ENCODE measurements at places on chromosomes 4 and X. TPM values are rescaled to one million over a fixed set of nuclear protein-coding genes. Genes with fewer than 3 reads are reported as not detected.

DNA sequence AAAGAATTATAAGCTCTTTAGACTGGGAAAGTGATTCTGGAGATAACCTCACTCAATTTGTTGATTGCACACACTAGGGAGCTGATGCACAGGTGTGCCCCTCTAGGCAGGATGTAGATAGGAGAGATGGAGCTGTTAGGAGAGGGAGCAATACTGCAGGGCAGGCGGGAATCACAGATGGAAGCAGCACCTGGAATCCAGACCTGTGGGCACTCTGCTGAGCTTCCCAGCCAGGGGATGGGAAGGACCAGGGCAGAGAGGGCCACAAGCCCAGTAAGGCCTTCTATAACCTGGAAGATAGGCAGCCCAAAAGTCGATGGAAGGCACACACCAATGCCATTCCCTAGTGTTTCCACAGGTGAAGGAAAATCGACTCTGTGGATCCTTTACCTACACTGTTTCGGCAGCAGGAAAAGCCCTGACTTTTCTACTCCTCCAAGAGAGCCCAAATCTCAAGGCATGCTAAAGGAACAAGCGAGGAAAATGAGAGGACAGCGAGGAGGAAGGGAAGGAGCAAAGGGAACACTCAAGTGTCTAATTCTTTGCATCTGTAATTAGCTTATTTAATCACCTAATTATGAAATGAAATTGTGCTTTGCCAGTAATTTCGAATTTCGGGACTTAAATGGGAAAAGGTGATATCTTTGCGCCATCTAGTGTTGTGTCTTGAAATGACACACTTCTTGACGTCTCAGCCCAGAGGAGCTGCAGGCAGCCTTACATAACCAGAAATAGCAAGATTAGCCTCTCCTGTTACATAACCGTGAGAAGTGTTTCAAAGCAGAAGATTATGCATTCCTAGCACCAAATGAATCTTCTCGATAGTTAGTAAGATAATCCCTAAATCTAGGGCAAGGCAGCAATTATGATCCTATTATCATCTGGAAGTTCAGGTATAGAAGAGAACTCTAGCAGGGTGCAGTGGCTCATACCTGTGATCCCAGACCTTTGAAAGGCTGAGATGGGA lies 31.0 kb upstream of the TLR3 start:
- no peak overlapping the region for H3K4me3 ChIP-seq
- no peaks in the 10 kb centered on the region for H3K4me1 ChIP-seq
- no peak overlapping the region for H3K27ac ChIP-seq
- no peaks in the 10 kb centered on the region for H3K36me3 ChIP-seq

DNA sequence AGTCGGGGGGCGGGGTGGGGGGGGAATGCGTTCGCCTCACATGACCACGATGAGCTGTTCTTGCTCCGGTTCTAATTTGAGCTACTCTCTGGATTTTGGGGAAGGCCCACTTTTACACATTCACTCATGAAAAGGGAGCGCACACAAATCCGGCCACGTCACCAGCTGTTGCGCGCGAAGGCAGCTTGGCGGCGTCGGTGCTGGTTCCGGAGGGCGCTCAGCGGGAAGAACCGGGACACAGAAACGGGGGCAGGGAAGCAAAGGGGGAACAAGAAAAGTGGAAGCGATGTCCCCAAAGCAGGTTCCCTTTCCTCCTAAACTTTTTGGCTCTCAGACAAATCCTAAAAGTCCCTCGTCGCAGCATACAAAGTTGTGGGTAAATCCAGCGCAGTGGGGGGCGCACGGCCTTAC lies 605 bp downstream of the ANXA5 start:
- H3K36me3 ChIP-seq, result peaks cover 7% of the 10 kb centered on the region
- H3K27ac ChIP-seq, result peak overlapping the region; percentile 99
- DNase-seq, result peak; percentile 90
- peak overlapping the region; percentile 92 for H3K4me3 ChIP-seq
- peaks cover 35% of the 10 kb centered on the region for H3K4me1 ChIP-seq

- no peaks in the 10 kb centered on the region for H3K4me1 ChIP-seq
- no peak overlapping the region for H3K27ac ChIP-seq
- no peaks in the 10 kb centered on the region for H3K36me3 ChIP-seq
- no peaks in the 10 kb centered on the region for H3K27me3 ChIP-seq
- H3K4me3 ChIP-seq, result no peak overlapping the region
Observed at GRCh38 chr4:28686618-28687017, 1826.0 kb downstream of the STIM2 start.

DNA sequence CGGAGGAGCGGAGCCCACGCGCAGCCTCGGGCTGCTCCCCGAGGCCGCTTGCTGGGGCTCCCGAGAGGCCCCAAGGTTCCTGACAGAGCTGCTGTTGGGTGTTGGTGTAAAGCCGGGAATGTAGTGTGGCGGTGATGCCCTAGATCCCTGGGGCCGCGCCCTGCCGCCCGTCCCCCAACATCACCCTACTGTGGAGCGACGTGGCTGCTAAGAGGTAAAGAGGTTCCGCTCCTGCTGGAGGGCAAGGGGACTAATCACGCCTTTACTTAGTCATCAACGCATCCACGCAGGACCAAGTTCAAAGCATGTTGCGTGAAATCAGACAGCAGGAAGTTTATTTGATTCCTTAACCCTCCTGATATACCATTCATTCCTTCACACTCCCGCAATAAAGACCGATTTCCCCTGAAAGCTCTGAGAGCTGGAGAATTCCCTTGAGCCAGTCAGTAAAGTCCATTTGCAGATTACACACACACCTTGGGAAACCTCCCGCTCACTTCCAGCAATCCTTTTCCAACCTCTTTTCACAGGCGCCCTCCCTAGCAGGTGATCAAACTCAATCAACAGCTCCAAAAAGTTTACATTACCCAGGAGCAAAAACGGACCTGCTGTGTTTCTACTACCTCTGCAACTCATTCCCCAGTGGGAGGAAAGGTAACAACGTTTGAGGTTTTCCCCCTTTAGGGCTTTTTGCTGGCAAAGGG lies 579 bp upstream of the GABRA2 start:
- DNase-seq, result no peak
- H3K36me3 ChIP-seq, result no peaks in the 10 kb centered on the region
- peaks cover 5% of the 10 kb centered on the region for H3K27me3 ChIP-seq

- H3K27me3 ChIP-seq, result no peaks in the 10 kb centered on the region
- peak overlapping the region; percentile 83 for H3K27ac ChIP-seq
- no peaks in the 10 kb centered on the region for H3K36me3 ChIP-seq
Observed at GRCh38 chr4:2795300-2795892, 2.5 kb downstream of the SH3BP2 start.

- H3K27me3 ChIP-seq, result no peaks in the 10 kb centered on the region
- H3K36me3 ChIP-seq, result no peaks in the 10 kb centered on the region
- H3K4me3 ChIP-seq, result no peak overlapping the region
- no peaks in the 10 kb centered on the region for H3K4me1 ChIP-seq
- H3K27ac ChIP-seq, result no peak overlapping the region
- DNase-seq, result no peak
Observed at GRCh38 chr4:70305601-70306000, 29.2 kb upstream of the CABS1 start.

GRCh38 chr4:33543941-33544450 lies 2700.3 kb downstream of the ARAP2 start:
- H3K4me1 ChIP-seq, result no peaks in the 10 kb centered on the region
- DNase-seq, result no peak
- H3K36me3 ChIP-seq, result no peaks in the 10 kb centered on the region
- no peak overlapping the region for H3K4me3 ChIP-seq
- no peaks in the 10 kb centered on the region for H3K27me3 ChIP-seq
- no peak overlapping the region for H3K27ac ChIP-seq

- no peak overlapping the region for H3K27ac ChIP-seq
- no peak for DNase-seq
- H3K4me3 ChIP-seq, result no peak overlapping the region
- no peaks in the 10 kb centered on the region for H3K36me3 ChIP-seq
- H3K27me3 ChIP-seq, result no peaks in the 10 kb centered on the region
- no peaks in the 10 kb centered on the region for H3K4me1 ChIP-seq
Observed at GRCh38 chr4:84596826-84597225, 13.9 kb downstream of the CDS1 start.

DNA sequence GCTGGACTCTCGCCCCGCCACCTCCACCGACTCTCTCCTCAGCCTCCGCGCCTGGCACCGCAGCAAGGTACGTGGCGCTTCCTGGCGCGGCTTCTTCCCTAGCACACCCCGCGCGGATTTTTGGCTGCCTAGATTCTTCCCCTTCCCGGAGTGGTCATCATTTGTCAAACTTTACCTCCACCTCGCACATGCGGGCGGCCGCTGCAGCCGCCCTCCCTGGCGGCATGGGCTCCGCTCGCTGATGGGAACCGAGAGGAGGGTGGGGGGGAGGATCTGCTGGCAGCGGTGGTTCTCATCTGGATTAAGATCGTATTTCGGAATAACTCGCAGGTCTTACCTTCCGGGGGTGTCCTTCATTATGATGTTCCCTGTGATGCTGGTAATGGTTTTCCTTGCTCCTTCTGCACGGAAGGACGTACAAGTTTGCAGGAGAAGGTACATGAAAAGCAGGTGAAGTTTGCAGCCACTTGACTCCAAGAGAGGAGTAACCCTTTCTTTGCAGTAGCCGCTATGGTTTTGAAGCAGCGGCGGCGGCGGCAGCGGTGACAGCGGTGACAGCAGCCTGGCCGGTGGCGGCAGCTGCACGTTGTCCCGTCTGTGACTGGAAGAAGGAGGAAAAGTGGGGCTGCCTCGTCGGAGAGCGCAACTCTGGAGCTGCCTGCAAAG lies 2183.9 kb upstream of the TENM3 start:
- H3K4me3 ChIP-seq, result peak overlapping the region; percentile 57
- DNase-seq, result peak; percentile 36
- H3K4me1 ChIP-seq, result peaks cover 16% of the 10 kb centered on the region
- H3K27me3 ChIP-seq, result peaks cover 30% of the 10 kb centered on the region
- no peaks in the 10 kb centered on the region for H3K36me3 ChIP-seq
- H3K27ac ChIP-seq, result no peak overlapping the region

GRCh38 chr4:25377572-25378436 lies 741 bp downstream of the ANAPC4 start:
- H3K27me3 ChIP-seq, result no peaks in the 10 kb centered on the region
- H3K4me3 ChIP-seq, result peak overlapping the region; percentile 90
- H3K4me1 ChIP-seq, result peaks cover 4% of the 10 kb centered on the region
- peak; percentile 19 for DNase-seq
- peak overlapping the region; percentile 83 for H3K27ac ChIP-seq

DNA sequence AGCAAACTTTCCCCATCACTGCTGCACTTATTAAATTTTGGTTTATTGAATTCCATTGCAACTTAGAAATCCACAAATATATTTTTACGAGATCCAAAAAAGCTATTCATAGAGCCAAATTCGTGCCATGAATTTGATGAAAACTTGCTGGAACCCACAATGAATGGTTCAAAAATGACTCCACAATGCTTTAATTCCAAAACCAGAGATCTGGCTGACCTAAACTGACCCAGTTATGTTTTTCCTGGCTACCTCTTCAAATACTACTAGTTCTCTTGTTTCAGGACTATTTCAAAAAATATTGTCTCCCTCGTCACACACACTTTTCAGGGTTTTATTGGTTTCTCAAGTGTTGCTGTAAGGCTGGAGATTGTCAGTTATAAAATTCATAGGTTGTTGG lies 474.8 kb downstream of the PDGFC start:
- H3K27me3 ChIP-seq, result no peaks in the 10 kb centered on the region
- H3K36me3 ChIP-seq, result no peaks in the 10 kb centered on the region
- no peaks in the 10 kb centered on the region for H3K4me1 ChIP-seq
- no peak for DNase-seq
- H3K4me3 ChIP-seq, result no peak overlapping the region

- H3K27ac ChIP-seq, result no peak overlapping the region
- no peak overlapping the region for H3K4me3 ChIP-seq
- DNase-seq, result peak; percentile 65
- H3K4me1 ChIP-seq, result no peaks in the 10 kb centered on the region
- H3K27me3 ChIP-seq, result no peaks in the 10 kb centered on the region
Observed at GRCh38 chrX:15815779-15816437, 25.6 kb downstream of the ZRSR2 start.

DNA sequence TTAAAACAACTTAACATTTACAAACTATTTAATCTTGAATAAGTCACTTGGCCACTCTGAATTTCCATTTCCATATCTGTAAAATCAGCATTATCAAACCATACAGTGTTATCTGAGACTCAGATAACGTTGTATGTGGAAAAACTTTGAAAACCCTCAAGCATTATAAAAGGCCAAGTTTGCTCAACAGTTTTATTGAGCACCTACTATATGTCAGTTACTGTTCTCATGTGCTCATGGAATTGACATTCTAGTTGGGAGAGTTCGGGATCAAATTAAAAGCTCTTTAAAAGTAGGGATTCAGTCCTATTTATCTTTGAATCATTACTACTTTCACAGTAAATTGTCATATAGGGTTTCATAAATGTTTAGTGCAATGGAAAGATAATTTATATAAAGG lies 97.9 kb downstream of the FRMPD4 start:
- no peak for DNase-seq
- H3K27ac ChIP-seq, result no peak overlapping the region
- H3K36me3 ChIP-seq, result no peaks in the 10 kb centered on the region
- no peaks in the 10 kb centered on the region for H3K4me1 ChIP-seq

- H3K27ac ChIP-seq, result no peak overlapping the region
- H3K4me1 ChIP-seq, result no peaks in the 10 kb centered on the region
- no peaks in the 10 kb centered on the region for H3K36me3 ChIP-seq
- H3K4me3 ChIP-seq, result no peak overlapping the region
- no peaks in the 10 kb centered on the region for H3K27me3 ChIP-seq
Observed at GRCh38 chrX:146754268-146754667, 55.3 kb upstream of the CXorf51B start.

DNA sequence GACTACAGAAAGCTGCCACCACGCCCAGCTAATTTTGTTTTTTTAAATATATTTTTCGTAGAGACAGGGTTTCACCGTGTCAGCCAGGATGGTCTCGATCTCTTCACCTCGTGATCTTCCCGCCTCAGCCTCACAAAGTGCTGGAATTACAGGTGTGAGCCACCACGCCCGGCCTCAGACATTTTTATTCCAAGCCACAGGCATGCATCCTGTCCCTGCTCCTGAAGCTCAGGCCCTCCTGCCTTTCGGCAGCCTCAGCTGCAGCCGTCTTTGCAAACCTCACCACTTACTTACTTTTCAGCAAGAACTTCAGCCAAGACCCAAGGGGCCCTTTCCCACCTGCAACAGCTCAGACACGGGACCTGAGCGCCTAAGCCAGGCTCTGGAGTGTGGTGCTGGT lies 26.0 kb downstream of the FAM53A start:
- no peak overlapping the region for H3K4me3 ChIP-seq
- no peak for DNase-seq
- H3K27ac ChIP-seq, result no peak overlapping the region
- no peaks in the 10 kb centered on the region for H3K27me3 ChIP-seq
- H3K4me1 ChIP-seq, result no peaks in the 10 kb centered on the region
- peaks cover 11% of the 10 kb centered on the region for H3K36me3 ChIP-seq

GRCh38 chr4:114378305-114378903 lies 220.2 kb upstream of the UGT8 start:
- H3K36me3 ChIP-seq, result no peaks in the 10 kb centered on the region
- no peak overlapping the region for H3K4me3 ChIP-seq
- no peak overlapping the region for H3K27ac ChIP-seq
- DNase-seq, result peak; percentile 59

Gene NWD2
- polyA plus RNA-seq, result 0.05 TPM

Measured in stomach (tissue), 19 donors.